ENCODE measurements at places on chromosomes 11 and 22. TPM values are rescaled to one million over a fixed set of nuclear protein-coding genes. Genes with fewer than 3 reads are reported as not detected.
A peak's percentile ranks its signal among the peaks of the same experiment; 100 is the strongest.

GRCh38 chr11:57468276-57468675 is 7.9 kb downstream of the RTN4RL2 start:
- H3K4me1 ChIP-seq: no peaks in the 10 kb centered on the region
- H3K27ac ChIP-seq: no peak overlapping the region
- DNase-seq: no peak
- no peaks in the 10 kb centered on the region for H3K36me3 ChIP-seq
- H3K27me3 ChIP-seq: peaks cover 18% of the 10 kb centered on the region
- H3K4me3 ChIP-seq: no peak overlapping the region

DNA sequence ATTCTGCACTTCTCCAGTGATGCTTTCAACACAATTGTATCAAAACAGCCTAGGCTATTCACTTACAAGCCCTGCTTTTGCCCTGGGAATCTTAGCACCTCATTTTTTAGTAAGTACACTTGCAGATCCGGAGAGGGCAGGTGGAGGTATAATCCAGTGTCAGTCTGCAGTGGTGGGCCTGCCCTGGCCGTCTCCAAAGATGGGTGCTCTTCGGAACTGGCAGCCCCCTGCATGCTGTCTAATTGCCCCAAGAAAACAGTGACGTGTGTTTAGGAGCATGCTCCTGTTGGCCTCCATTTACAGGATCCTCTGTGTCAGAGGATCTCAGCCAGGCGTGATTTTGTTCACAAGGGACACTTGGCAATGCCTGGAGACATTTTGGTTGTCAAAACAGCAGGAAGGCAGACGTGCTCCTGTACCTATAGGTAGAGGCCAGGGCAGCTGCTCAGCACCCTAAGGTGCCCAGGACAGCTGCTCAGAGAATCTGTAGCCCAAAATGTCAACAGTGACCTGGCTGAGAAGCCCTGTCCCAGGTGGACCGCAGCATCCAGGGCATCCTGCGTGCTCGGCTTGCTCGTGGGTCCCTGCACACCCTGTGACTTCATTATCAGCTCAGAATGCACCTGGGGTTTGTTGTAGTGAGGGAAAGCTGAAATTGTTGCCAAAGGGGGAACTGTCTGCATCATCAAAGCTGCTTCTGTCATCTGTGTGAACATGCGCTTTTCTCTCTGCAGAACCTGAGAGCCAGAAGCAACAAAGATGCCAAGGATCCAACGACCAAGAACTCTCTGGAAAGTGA is 90.7 kb downstream of the BCR start:
- no peak overlapping the region for H3K4me3 ChIP-seq
- H3K27ac ChIP-seq: no peak overlapping the region
- no peaks in the 10 kb centered on the region for H3K27me3 ChIP-seq
- H3K4me1 ChIP-seq: no peaks in the 10 kb centered on the region

DNA sequence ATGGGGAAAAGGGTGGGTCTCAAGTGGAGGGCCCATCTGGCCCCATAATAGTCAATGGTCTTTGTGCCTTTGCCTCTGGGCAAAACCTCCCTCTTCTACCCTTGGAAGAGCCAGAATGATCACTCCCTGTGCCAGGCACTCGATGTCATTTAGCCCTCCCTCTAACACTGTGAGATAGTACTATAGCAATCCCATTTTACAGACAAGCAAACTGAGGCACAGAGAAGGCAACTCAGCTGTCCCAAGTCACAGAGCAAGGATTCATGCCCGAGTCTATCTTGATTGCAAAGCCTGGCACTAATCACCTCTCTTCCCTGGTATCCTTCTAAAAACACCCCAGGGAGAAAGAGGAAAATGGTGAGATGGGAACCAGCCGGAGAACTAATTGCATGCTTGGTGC is 76.4 kb downstream of the TP53I11 start:
- no peak overlapping the region for H3K27ac ChIP-seq
- H3K27me3 ChIP-seq: peaks cover 4% of the 10 kb centered on the region
- no peak overlapping the region for H3K4me3 ChIP-seq
- DNase-seq: no peak
- H3K36me3 ChIP-seq: no peaks in the 10 kb centered on the region

DNA sequence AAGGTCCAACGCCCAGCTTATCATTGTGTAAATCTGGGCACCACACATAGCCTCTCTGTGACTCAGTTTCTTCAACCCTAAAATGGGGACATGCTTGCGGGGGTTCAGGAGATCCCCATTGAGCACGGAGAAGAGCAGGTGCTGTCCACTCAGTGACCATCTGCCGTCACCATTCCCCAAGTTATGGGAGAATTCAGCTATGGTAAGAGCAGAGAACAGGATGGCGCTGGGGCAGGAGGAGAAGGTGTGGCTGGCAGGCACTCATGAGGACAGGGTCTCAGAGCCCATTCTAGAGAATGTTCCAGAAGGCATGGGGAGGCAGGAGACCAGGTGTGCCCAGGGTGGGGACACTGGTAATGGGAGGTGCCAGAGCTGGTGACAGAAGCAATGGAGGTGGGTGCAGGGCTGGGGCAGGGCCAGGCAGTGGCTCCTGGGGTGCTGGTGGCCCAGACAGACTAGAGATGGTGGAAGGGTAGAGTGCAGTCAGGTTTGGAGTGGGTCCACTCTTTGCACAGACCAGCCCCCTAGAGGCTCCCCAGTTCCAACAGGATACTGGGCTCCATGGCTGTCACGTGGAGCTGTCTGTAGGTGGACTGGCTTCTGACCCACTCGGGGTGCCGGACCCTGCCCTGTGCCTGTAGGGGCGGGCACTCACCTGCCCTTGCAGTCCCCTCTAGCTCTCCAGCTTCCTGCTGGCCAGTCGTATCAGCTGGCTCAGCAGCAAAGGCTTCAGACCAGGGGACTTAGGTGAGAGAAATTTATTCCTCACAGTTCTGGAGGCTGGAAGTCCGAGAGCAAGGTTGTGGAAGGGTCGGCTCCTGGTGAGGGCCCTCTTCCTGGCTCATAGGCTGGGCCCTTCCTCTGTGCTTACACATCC is 84.7 kb downstream of the CDKN1C start:
- peaks cover 6% of the 10 kb centered on the region for H3K36me3 ChIP-seq
- H3K27ac ChIP-seq: no peak overlapping the region
- DNase-seq: peak; percentile 64
- peaks cover 6% of the 10 kb centered on the region for H3K4me1 ChIP-seq
- peaks cover 9% of the 10 kb centered on the region for H3K27me3 ChIP-seq

DNA sequence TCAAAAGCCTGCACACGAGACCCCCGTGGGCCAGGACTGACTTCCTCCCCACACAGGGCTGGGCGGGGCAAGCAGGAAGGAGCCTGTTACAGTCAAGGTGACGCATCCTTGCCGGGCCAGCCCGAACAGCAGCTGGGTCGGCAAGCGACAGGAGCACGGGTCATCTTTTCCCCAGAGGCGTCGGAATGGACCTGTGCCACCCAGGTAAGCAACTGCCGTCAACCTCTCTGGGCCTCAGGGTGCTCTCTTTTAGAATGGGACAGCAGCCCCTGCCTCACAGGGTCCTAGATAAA is at the start of gene CYTH4:
TSS of gene CYTH4 (plus strand) at position 124 of the 293 bp plus-strand sequence. CDS start at position 186, 62 bp downstream.
- no peak within 1 kb of the TSS for H3K4me3 ChIP-seq
- peaks cover 13% of the 10 kb centered on the region for H3K4me1 ChIP-seq
- no peaks in the 10 kb centered on the region for H3K36me3 ChIP-seq
- H3K27ac ChIP-seq: no peak within 1 kb of the TSS

GRCh38 chr11:10064828-10065227 is 229.2 kb downstream of the SBF2 start:
- DNase-seq: no peak
- H3K27me3 ChIP-seq: no peaks in the 10 kb centered on the region
- H3K27ac ChIP-seq: no peak overlapping the region
- peaks cover 1% of the 10 kb centered on the region for H3K36me3 ChIP-seq
- peaks cover 7% of the 10 kb centered on the region for H3K4me1 ChIP-seq
- H3K4me3 ChIP-seq: no peak overlapping the region

GRCh38 chr11:33413301-33413700 is 156.1 kb downstream of the HIPK3 start:
- H3K27ac ChIP-seq: no peak overlapping the region
- peaks cover 1% of the 10 kb centered on the region for H3K36me3 ChIP-seq
- no peaks in the 10 kb centered on the region for H3K27me3 ChIP-seq
- no peak overlapping the region for H3K4me3 ChIP-seq
- H3K4me1 ChIP-seq: no peaks in the 10 kb centered on the region

GRCh38 chr11:61482513-61482912 is 26.0 kb upstream of the LRRC10B start:
- H3K36me3 ChIP-seq: peaks cover 5% of the 10 kb centered on the region
- H3K27ac ChIP-seq: no peak overlapping the region
- H3K27me3 ChIP-seq: peaks cover 17% of the 10 kb centered on the region
- DNase-seq: no peak

- H3K27me3 ChIP-seq: peaks cover 3% of the 10 kb centered on the region
- no peak overlapping the region for H3K27ac ChIP-seq
- H3K4me1 ChIP-seq: no peaks in the 10 kb centered on the region
- no peak overlapping the region for H3K4me3 ChIP-seq
- no peaks in the 10 kb centered on the region for H3K36me3 ChIP-seq
- peak; percentile 91 for DNase-seq
Measured at GRCh38 chr11:64598106-64598796, 7.2 kb downstream of the SLC22A12 start.

GRCh38 chr22:47607486-47607885 is 845.0 kb downstream of the TBC1D22A start:
- no peak overlapping the region for H3K4me3 ChIP-seq
- peaks cover 1% of the 10 kb centered on the region for H3K36me3 ChIP-seq
- H3K27ac ChIP-seq: no peak overlapping the region

Gene KCNJ11
- not detected for total RNA-seq

DNA sequence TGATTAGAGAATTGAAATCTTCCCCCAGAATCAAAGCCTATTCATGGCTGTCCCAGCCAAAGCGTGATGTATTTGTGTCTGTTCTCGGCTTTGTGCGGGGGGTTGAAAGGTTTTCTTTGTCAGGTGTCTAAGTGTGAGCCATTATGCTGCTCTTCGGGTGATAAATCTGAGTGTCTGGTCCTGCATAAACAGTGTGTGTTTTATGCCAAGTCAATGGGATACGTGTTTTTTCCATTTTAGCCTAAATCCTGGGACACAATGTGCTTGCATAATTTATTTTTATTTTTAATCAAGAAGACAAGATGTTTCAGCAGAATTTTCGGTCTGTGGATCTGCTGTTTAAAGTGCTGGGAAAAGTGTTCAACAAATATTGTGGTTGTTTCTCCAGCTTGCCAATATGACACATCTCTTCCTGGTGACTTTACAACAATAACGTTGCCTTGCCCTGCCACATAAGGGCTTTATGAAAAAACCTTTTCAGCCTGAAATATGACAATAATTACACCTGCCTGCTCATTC is 267.8 kb downstream of the TBC1D22A start:
- no peak overlapping the region for H3K27ac ChIP-seq
- H3K4me3 ChIP-seq: no peak overlapping the region
- no peaks in the 10 kb centered on the region for H3K27me3 ChIP-seq
- H3K4me1 ChIP-seq: peaks cover 11% of the 10 kb centered on the region
- H3K36me3 ChIP-seq: no peaks in the 10 kb centered on the region

- H3K4me3 ChIP-seq: peak overlapping the region; percentile 5
- no peaks in the 10 kb centered on the region for H3K36me3 ChIP-seq
- H3K27ac ChIP-seq: peak overlapping the region; percentile 70
- no peak for DNase-seq
Measured at GRCh38 chr11:70233511-70233934, 30.4 kb downstream of the FADD start.

- DNase-seq: no peak
- H3K27me3 ChIP-seq: no peaks in the 10 kb centered on the region
- no peaks in the 10 kb centered on the region for H3K36me3 ChIP-seq
Measured at GRCh38 chr11:64048042-64048854, 12.5 kb downstream of the FLRT1 start.

GRCh38 chr11:109604481-109605400 is 182.8 kb downstream of the C11orf87 start:
- H3K36me3 ChIP-seq: no peaks in the 10 kb centered on the region
- peaks cover 6% of the 10 kb centered on the region for H3K27me3 ChIP-seq
- no peak overlapping the region for H3K4me3 ChIP-seq
- H3K27ac ChIP-seq: no peak overlapping the region
- DNase-seq: no peak

DNA sequence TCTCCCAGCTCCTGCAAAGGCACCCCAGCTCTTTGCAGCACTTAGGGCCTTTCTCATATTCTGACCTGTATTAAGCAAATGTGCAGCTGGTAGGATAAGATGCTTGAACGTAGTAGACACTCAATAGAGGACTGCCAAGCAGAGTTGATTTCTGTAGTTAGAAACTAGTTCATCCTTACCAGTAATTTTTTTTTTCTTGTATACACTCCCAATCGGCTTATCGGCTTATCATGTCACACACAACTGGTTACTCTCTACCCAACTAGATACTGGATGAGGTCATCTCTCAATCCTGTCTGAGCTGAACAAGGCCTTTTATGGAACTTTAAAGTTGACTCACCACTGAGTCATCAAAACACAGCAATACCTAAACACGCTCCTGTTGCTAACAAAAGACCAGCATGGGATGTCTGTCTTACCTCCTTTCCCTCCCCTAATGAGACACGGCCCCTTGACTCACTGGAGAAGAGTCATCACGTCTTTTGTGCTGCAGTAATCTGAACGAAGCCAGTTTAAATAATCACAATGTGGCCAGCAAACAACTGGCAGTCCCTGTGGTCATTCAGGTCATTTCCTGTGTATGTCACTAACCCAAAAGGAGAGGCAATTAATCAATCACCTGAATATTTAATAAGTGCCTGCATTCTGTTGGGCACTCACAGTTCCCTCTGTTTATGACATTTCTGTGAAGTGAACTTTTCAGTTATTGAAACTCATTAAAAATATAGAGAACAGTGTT is 7.5 kb upstream of the WEE1 start:
- H3K4me3 ChIP-seq: peak overlapping the region; percentile 5
- H3K27ac ChIP-seq: peak overlapping the region; percentile 100
- peaks cover 54% of the 10 kb centered on the region for H3K4me1 ChIP-seq
- H3K36me3 ChIP-seq: peaks cover 7% of the 10 kb centered on the region
- no peak for DNase-seq
- H3K27me3 ChIP-seq: no peaks in the 10 kb centered on the region

Gene FAM227A
- 1.5 TPM for total RNA-seq

DNA sequence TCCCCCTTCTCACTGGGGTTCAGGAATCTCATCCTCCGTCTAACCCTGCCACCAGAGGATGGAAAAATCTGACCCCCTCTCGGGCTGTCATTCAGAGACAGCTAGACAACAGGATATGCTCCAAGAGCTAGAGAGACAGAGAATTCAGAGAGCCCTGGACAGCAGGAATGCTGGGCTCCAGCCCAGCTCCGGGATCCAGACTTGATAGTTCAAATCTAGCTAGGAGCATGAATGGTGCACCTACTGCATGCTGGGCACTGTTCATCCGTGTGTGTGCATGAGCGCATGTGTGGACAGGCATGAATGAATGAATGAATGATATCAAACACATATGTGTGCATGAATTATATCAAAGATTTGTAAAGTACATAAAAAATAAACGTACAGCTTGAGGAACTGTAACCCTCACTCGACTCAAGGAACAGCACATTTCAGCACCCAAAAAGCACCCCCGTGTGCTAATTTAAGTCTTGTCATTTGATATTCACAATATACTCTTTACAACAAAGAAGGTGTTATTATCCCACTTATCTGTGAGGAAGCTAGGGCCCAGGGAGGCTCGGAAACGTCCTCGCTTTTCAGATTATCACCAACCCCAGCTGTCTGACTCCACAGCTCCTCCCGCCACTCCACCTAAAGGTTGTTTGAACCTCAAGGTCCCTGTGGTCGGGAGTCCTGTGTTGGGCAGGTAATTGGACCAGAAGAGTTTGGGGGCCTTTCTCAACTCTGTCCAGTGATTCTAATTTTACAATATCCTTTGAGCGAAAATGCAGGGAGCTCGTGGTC is 640 bp upstream of the VSIG10L2 start:
- H3K4me1 ChIP-seq: peaks cover 4% of the 10 kb centered on the region
- H3K27me3 ChIP-seq: peaks cover 12% of the 10 kb centered on the region
- no peak overlapping the region for H3K27ac ChIP-seq
- no peak overlapping the region for H3K4me3 ChIP-seq
- DNase-seq: no peak

Gene WBP2NL
- not detected for total RNA-seq

All from chondrocyte (in vitro differentiated cells).